Gastroesophageal sphincter (tissue), 4 donors: ENCODE measurements at places on chromosomes 4 and X. TPM values are rescaled to one million over a fixed set of nuclear protein-coding genes. Genes with fewer than 3 reads are reported as not detected.

ACSL1 gene
- 48.5 TPM for total RNA-seq

TIGD2 gene
- total RNA-seq, result 2.2 TPM

FGF2 gene
- 54.7 TPM for total RNA-seq

AREG gene
- total RNA-seq, result 3.2 TPM

XK gene
- total RNA-seq, result 16.2 TPM

DDIT4L gene
- 5.0 TPM for total RNA-seq

ADGRG2 gene
- total RNA-seq, result 1.3 TPM
